ENCODE measurements at places on chromosomes 1 and 21. TPM values are rescaled to one million over a fixed set of nuclear protein-coding genes. Genes with fewer than 3 reads are reported as not detected.

DNA sequence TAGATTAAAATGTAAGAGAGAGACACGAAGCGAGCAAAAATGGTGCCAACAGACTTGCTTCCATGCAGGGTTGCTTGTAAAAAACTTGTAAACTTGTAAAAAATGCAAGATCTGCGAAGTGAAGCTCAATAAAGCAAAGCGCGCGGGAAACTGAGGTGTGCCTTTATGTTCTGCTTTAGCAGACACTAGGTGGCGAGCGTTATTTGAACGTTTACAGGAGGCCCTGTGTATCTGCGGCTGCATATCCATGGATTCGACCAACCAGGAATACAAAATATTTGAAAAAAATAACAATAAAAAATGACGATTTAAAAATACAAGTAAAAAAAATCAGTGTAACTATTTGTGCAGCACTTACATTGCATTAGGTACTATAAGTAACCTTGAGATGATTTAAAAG is 1.5 kb downstream of the UBE2G2 start:
- peak overlapping the region; percentile 81 for H3K4me3 ChIP-seq
- no peaks in the 10 kb centered on the region for H3K27me3 ChIP-seq
- H3K36me3 ChIP-seq, result no peaks in the 10 kb centered on the region
- no peak overlapping the region for H3K27ac ChIP-seq

DNA sequence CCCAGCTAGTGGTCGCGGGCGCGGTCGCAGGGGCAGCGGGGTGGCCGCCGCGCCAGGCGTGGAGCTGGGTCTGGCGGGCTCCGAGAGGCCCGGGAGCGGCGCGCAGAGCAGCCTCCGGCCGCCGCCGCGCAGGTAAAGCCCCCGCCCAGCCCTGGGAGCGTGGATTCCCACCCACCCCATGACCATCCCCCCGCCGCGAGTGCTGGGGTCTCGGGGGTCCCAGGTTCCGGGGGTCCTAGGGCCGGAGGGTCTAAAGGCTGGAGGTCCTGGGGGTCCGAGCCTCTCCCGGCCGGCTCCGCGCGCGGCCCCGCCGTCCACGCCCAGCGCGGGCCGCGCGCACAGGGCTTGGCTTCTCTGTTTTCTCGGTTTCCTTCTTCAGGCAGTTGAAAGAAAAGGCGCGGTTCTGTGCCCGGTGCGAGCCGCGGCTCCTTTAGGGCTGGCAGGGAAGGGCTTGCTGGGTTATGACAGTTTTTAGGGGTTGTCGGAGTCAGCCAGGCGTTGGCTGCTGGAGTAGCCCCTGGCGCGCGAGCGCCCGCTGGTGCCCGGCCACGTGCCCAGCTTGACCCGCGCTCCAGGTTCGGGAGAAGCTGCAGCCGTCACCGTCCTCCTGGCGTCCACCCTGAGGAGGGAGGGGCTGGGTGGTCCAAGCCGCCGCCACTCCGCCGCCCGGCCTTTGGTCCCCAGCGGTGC is 359 bp downstream of the LRRC3 start:
- H3K4me3 ChIP-seq, result peak overlapping the region; percentile 65
- no peaks in the 10 kb centered on the region for H3K4me1 ChIP-seq
- no peak overlapping the region for H3K27ac ChIP-seq
- H3K36me3 ChIP-seq, result no peaks in the 10 kb centered on the region
- DNase-seq, result peak; percentile 84

- H3K4me1 ChIP-seq, result no peaks in the 10 kb centered on the region
- H3K27me3 ChIP-seq, result no peaks in the 10 kb centered on the region
These were observed 28.7 kb downstream of the LRRC71 start for GRCh38 chr1:156949127-156949526.

GRCh38 chr1:71577451-71578131 is 496.8 kb upstream of the ZRANB2 start:
- no peak for DNase-seq
- H3K36me3 ChIP-seq, result no peaks in the 10 kb centered on the region
- H3K4me3 ChIP-seq, result no peak overlapping the region
- H3K4me1 ChIP-seq, result no peaks in the 10 kb centered on the region
- H3K27ac ChIP-seq, result no peak overlapping the region

GRCh38 chr1:172177849-172178248 is 242.6 kb upstream of the C1orf105 start:
- no peak overlapping the region for H3K4me3 ChIP-seq
- no peaks in the 10 kb centered on the region for H3K4me1 ChIP-seq
- H3K36me3 ChIP-seq, result no peaks in the 10 kb centered on the region
- DNase-seq, result no peak
- no peak overlapping the region for H3K27ac ChIP-seq

GRCh38 chr1:30700528-30701257 is 22.7 kb downstream of the MATN1 start:
- H3K27ac ChIP-seq, result no peak overlapping the region
- no peaks in the 10 kb centered on the region for H3K36me3 ChIP-seq
- no peaks in the 10 kb centered on the region for H3K4me1 ChIP-seq

Gene TEKT2
- polyA plus RNA-seq, result 6.5 TPM

Gene OR2L13
- not detected for polyA plus RNA-seq

Gene AJAP1
- 0.38 TPM for polyA plus RNA-seq

Gene PAPPA2
- 0.87 TPM for polyA plus RNA-seq

Gene TMCC2
- polyA plus RNA-seq, result 2.6 TPM

Gene TRIM17
- 0.68 TPM for polyA plus RNA-seq

Data from pancreas (tissue), 10 donors.